ENCODE measurements at places on chromosomes 5 and 9.

DNA sequence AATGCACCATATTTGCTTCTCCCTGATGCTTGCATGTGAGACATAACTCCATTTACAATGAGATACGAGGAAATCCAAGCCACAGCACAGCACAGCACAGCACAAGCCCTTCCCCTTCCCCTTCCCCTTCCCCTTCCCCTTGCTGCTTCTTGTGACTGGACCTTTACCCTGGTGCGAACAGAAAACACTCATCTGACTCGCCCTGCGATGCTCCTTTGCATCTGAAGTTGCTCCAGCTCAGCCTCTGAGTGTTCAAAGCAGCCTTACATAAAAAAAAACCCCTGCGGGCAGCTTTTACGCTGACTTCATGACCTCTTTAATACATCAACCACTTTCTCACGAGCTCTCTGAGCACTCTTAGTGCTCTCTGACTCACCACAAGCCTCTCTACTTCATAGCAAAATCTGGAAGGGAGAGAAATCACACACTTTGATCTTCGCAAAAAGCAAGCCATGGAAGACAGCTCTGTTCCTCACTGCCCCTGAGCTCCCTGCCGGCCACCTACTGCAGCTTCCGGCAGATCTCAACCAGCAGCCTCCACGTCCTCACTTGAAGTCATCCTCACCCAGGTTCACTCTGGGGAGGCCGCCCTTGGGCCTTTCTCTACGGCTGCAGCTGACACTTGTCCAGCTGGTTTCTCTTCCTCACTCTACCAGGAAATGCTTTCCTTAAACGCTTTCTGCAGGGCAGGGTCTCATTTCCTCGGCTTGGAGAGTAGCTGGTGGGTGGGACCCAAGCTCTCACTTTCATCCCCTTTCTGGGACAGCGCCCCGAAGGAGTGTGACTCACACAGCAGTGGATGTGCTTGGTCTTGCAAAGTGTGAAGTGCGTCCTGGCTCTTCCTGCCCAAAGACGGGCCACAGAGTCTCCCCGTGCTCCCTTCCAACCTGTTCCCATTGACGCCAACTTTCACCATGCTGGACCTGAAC is 5.3 kb downstream of the SLC34A1 start:
- DNase-seq = peak; percentile 74

DNA sequence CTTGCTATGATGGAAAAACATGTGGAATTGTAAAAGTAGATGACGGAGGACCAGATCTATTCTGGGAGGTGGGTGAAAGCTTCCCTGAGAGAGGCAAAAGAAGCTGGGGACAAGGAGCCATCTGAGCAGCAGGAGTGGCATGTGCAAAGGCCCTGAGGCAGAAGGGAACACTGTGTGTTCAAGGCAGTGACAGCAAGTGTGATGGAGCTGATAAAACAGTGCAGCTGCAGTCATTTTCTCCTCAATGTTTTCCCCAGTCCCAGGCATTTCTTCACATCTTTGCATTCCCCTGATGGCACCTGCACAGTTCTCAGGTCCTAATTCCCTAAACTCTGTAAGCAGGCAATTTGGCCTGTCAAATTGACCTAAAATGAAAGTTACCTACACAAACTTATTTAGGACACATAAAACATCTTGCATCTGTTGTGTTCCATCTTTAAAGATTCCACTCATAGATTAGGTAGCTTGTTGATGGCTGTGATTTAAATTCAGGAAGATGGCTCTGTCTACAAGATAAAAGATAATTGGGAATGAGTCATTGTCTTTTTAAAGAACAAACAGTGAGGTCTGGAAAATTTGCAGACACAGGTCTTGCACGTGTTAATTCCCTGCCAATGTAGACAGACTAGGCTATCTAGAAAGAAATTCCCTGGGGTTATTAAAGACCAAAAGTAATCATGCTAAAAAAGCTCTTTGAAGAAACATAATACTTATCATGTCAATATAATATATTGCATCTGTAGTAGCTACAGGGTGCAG is 289.6 kb upstream of the SGCD start:
- no peak for DNase-seq

GRCh38 chr9:124947727-124948391 is 7.0 kb upstream of the GOLGA1 start:
- DNase-seq = no peak

- no peak for DNase-seq
Measured at GRCh38 chr9:33167972-33168461, 881 bp upstream of the B4GALT1 start.

DNA sequence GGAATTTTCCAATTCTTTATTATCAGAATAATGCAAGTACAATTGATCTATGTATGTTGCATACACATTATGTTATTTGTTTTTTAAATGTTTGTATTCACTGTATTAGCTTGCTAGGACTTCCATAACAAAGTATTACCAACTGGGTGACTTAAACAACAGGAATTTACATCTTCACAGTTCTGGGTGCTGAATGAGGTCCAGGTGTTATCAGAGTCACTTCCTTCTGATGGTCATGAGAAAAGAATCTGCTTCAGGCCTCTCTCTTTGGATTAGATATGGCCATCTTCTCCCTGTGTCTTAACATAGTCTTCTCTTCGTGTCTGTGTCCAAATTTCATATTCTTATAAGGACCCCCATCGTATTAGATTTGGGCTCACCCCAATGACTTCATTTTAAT is 229.1 kb upstream of the TRPC7 start:
- DNase-seq = no peak

- no peak for DNase-seq
Measured at GRCh38 chr5:77066184-77066583, 20.9 kb downstream of the ZBED3 start.

DNA sequence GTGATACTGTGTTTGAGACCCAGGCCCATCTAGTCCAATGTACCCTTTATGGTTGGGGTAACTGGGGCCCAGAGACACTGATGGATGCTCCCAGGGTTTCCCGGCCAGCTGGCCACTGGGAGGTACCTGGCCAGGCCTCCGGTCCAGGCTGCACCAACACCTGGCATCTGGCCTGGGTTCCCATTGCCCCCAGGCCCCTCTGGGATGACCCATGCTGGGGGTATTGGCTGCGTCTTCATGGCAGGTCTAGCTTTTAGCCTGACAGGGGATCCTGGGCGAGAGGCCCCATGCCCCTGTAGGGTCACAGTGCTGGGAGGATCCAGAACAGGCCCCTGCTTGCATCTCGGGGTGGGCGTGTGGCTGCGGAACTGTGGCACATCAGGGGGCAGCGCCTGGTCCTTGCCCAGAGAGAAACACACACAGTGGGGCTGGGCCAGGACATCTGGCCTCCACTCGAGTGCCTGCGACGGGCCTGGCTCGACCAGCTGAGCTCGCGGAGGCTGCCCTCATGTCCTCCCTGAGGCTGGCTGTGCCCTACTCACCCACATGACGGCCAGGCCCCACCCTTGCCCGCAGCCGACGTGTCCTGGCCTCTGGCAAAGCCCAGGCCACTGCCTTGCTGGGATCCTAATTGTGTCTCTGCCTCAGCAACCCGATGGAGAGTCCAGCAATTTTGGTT is 21.5 kb upstream of the COL5A1 start:
- DNase-seq = no peak

GRCh38 chr5:15938186-15938585 is 241.4 kb downstream of the MARCHF11 start:
- no peak for DNase-seq

DNA sequence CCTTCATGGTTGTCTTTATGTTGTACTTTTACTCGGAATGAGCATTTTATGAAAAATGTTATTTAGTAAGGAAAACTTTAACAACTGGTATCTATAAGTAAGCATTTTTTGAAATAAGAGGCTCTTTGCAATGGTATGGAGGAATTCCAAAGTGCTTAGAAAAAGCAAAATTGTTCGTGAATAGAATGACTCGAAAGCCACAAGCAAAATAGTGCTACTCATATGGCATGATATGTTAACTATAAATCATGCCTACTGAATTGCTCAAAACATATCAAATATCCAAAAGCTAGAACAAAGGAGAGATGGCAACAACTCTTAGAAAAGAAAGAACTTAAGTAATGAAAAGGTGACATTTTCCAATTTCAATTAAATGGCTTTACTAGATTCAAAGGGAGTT is 216.3 kb downstream of the KIAA0825 start:
- no peak for DNase-seq

DNA sequence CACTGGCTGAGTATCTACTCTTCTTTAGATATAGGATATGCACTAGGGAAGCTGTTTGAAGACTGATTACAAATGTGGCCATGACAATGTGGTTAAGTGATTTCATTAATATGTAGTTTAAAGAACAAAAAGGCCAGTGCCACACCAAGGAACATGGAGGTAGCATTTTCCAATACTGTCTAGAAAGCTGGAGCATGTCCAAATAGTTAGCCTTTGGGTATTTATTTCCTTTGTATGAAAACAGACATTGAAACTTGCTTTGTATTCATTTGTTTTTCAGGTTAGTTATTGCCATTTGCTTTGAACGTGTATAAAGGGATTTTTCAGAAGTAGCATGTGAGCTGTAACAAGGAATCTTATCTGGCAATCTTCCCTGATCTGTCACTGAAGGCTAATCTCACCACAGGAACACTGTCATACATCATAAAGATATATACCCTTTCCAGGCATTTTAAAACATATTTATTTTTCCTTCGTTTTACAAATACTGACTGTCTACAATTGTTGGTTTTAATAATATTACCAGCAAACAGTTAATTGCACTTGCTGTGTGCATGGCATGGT is 93.4 kb downstream of the PLPPR1 start:
- no peak for DNase-seq

GRCh38 chr5:170303549-170303948 is 6.0 kb upstream of the LCP2 start:
- no peak for DNase-seq

DNA sequence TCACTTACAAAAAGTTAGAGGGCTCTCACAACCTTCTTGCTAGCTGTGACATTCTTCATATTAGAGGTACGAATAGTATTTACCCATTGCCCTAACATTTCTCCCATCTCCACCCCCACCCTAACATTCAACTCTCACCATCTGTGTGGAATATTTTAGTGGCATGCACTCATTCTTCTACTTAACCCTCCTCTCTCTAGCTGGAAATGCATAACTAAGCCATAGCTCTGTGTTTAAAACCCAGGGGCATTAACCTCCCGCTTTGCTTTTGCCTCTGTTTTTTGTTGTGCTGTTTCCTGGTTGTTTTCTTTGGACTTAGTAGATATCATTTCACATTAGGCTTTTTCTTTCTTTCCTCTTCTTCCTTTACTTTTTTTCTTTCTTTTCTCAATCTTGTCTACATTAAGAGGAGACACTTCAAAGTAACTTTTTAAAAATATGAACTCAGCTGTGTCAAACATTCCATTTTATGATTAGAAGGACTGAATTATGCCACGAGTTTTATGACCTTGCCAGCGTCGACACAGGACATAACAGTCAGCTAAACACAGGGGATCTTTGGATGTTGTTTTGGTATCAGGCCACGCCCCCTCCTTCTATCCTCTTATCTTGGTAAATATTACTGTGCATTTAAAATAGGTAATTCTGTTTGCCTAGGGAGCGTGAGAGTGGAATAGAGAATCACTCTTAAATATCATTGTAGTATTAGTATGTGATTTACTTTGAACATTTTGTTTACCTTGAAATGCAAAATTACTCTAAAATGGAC is 236.0 kb downstream of the CD180 start:
- DNase-seq = no peak

DNA sequence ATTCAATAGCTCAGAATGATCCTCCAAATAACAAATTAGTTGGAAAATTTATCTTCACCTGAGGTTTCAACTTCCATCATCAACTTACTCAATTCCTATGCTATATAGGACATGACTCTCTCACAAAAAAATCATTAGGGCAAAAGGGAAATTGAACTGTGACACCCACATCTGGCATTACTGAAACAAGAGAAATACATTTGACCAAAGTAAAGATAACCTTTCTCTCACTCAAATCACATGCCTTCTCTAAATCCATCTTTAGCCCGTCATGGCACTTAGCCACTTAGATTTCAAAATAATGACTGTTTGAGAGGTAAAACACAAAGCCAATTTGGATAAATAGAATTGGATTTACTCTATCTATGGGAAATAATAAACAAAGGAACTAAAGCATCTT is 126.4 kb downstream of the ADAMTS6 start:
- no peak for DNase-seq

DNA sequence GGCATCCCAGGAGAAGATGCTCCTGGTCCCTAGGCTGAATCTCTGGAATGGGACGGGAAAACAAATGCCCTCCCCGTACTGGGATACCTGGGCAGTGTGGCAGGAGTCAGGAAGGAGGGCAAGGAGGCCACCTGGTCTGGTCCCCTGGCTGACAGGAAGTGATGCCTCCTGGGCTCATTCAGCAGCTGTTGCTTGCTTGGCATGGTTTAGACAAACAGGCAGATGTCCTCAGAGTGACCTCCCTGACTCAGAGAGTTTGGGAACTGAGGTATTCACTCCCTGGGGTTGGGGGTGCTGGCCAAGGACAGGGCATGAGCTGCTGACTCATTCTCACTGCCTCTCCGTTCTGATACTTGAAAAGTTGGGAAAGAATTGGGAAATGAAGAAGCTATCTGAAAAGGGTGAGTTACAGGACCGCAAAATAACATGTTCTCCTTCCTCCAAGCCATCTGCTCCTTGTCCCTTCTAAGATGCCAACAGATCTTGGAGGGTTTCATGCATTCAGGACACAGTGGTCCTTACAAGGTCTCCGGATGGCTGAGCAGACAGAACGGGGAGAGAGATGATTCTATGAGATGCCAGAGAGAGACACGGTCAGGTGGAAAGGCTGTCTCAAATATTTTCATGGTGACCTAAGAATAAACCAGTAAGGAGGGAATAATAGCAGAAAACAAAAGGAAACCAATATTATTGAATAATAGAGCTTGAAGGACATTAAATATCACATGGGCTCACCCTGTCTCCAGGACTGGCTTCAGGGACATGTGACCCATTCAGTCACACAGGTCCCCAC is 534.5 kb downstream of the BNC2 start:
- no peak for DNase-seq

- no peak for DNase-seq
Measured at GRCh38 chr9:116975126-116975525, 288.0 kb downstream of the TRIM32 start.

DNA sequence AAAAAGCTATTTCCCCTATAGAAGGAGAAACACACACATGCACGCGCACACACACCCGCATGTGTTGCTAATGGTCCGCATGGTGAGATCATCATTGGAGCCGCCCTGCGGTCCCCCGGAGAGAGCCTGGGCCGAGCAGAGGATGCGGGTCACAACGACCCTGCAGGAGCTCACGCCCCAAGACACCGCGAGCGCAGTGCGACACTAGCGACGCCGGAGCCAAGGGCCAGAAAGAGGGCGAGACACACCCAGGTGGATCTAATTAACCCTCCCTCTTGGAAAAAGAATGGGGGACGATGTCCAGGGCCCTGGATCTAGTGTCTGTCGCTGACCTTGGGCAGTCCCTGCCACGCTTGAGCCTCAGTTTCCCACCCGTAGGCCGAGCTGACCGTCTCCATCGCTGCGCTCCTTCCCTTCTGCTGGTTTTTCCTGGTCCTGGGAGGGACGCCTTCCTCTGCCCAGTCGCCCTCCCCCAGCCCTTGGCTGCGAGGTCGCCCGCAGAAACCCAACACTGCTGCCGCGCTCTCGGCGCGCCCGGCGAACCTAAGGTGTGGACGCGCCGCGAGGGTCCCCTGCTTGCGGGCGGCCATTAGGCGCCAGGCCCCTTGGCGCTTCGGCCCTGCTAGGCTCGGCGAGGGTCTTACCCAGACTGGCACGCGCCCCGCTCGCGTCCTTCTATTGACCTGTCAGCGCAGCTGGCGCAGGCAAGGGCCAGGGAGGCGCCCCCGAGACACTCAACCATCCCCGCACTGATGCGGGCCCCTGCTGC is 47.5 kb upstream of the RNF20 start:
- DNase-seq = no peak

- DNase-seq = no peak
Measured at GRCh38 chr9:118302721-118303120, 598.5 kb downstream of the TLR4 start.

GRCh38 chr5:135493406-135494180 is 41.4 kb upstream of the TIFAB start:
- peak; percentile 58 for DNase-seq
